ENCODE measurements at places on chromosomes 7 and 10. TPM values are rescaled to one million over a fixed set of nuclear protein-coding genes. Genes with fewer than 3 reads are reported as not detected.

DNA sequence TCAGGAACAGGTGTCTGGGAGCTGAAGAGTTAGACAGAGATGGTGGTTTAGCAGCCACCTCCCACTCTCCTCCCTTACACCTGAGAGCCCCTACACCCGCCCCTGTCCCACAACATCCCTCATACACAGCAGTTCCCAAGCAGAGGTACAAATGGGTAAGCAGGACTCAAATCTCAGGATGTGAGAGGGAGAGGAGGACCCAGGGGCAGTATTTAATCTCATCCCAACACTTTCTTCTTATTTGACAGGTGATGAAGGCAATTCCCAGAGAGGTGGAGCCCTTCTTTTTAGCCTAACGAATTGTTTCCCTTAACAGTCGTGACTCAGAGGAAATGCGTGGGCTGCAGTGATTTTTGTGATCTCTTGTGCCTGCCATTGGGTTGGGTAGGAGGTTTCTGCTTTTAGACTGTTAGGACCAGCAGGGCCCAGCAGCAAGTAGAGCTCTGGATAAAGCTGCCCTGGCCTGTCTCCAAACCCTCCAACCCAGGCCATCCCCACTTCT lies 191.3 kb downstream of the HECW1 start:
- DNase-seq: no peak

GRCh38 chr7:3067193-3067592 lies 23.5 kb upstream of the CARD11 start:
- no peak for DNase-seq

GRCh38 chr10:3292636-3293035 lies 120.1 kb upstream of the PITRM1 start:
- no peak for DNase-seq

FFAR4 gene
- total RNA-seq: 28.7 TPM

DNA sequence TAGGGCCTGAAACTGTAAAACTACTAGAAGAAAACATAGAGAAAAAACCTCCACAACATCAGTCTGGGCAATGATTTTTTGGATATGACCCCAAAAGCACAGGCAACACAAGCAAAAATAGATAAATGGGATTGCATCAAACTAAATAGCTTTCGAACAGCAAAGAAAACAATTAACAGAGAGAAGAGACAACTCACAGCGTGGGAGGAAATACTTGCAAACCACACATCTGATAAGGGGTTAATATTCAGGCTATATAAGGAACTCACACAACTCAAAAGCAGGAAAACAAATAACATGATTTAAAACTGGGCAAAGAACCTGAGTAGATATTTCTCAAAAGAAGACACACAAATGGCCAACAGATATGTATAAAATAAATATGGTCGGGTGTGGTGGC lies 7.7 kb upstream of the GSTK1 start:
- DNase-seq: no peak

MINDY4 gene
- 9.1 TPM for total RNA-seq

DNA sequence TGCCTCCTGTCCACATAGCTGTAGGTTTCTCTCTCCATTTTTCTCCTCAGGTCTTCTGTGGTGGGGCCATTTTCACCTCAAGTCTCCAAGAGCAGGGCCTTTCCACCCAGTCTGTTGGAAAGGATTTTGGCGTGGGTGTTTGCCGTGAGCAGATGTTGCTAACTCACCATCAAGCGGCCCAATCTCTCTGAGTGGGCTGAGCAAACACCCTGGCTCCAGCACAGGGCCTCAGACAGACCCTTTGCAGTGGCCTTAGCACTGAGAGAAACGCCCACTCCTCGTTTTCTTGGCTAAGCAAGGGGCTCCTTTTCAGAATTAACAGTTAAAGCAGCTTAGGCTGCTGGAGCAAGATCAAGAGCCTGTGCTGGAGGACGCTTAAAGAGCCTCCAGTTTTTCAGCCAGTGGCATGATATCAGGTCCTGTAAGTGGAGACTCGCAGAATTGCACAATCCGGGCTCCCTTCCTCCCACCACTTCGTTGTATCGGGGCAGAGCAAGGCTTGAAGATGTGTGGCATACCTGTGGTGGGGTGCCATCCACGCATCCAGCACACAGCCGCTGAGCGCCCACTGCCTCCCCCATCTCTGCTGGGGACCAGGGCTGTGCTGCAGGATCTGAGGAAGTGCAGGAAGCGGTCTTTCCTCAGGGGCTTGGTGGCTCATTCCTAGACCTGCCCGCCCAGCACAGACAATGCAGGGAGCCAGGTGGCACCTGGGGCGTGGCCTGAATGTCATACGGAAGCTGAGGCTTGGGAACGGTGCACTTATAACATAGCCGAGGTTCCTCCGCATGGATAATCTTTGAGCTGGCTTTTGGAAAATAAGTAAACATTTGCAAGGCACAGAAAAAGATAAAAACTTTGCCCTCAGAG lies 142.7 kb downstream of the ADARB2 start:
- peak; percentile 7 for DNase-seq

DNA sequence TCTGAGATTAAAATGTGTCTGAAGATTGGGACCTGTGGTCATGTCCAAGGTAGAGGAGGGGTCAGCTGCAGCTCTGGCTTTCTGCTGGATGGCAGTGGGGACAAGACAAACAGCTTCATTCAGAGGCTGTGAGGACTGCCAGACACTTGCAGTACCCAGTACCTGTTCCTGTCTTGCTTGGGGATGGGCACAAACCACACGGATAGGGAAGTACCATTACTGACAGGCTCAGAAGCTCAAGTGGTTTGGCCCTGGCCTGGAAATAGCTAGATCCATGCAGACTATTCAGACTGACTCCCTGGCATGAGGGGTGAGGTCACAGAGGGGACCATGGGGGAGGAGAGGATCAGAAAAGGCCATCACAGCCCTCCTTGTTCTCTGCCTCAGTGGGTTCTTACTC lies 56.0 kb upstream of the COMTD1 start:
- DNase-seq: no peak

SEMA3E gene
- 1.7 TPM for total RNA-seq

SSC4D gene
- total RNA-seq: not detected

DNA sequence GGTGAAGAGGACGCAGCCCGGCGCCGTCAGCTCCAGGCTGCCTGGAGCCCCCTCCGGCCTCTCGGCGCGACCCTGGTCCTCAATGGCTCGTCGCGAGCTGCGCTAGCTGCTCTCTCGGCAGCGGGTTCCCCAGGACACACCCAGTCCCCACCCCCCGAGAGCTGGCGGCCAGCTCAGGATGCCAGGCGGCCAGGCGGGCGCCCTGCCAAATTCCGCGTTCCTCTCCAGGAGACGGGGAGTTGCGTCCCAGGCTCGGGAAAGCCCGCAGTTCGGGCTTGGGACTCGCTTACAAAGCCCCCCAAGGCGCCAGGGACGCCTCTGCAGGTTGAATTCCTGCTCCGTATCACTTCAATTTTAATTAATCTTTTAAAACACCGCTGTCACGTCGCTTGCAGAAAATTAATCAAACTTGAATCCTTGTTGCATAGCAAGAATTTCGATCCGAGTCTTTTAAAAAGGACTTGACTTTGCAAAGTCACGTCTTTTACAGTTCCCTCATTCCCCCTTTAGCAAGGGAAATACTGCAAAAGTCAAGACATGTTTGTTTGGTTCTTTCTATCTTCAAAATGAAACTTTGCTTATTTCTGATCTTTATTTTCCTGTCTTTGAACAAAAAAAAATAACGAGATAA lies 28.2 kb downstream of the SKIDA1 start:
- DNase-seq: peak; percentile 94

- DNase-seq: no peak
Measured at GRCh38 chr10:56370217-56371113, 9.4 kb upstream of the ZWINT start.

- DNase-seq: no peak
Measured at GRCh38 chr7:45129181-45129800, 17.8 kb upstream of the TBRG4 start.

DNA sequence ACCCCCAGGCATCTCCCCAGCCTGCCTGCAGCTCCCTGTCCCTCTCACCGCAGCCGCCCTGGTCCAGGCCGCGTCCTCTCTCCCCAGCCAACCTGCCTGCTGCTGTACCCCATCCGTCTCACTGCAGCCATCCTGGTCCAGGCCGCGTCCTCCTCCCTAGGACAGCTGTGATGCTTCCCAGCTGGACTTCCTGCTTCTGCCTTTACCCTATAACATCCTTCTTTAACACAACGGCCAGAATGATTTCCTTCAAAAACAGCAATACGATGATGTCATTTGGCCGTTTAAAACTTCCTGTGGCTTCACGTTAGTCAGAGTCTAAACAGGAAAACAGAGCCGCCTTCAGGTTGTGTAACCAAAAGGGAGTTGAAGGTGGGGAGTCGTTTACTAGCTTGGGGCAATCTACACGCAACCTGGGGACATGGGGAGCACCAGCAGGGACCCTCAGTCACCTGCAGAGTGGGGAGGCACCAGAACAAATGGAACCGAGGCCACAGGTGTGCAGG lies 32.2 kb upstream of the ZFAND2A start:
- no peak for DNase-seq

- no peak for DNase-seq
Measured at GRCh38 chr10:59887972-59888640, 18.2 kb downstream of the CCDC6 start.

PNLIPRP3 gene
- 0.28 TPM for total RNA-seq
